ENCODE measurements at places on chromosomes 3 and 15.

DNA sequence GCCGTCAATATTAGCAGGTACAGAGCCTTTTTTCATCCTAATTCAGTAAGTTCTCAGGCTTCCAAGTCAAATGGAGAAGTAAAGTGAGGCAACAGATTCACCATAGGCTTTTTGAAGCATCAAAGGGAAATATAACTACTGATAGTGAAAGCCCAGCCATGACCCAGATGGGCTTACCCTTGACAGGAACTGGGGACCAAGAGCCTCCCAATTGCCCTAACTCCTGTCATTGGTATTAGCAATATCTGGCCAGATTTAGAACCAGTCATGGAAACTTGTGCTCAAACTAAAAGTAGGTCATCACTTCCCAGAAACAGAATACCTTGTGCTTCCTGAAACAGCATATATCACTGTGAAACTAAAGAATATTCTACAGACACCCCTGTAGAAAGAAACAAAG, 33.0 kb downstream of the NME9 start:
- no peaks in the 10 kb centered on the region for H3K27me3 ChIP-seq
- H3K36me3 ChIP-seq, result no peaks in the 10 kb centered on the region
- H3K4me1 ChIP-seq, result no peaks in the 10 kb centered on the region

GRCh38 chr3:106985721-106986120, 391.5 kb upstream of the CCDC54 start:
- no peaks in the 10 kb centered on the region for H3K36me3 ChIP-seq
- no peak overlapping the region for H3K4me3 ChIP-seq
- DNase-seq, result no peak
- no peaks in the 10 kb centered on the region for H3K4me1 ChIP-seq

- no peak overlapping the region for H3K4me3 ChIP-seq
- H3K36me3 ChIP-seq, result no peaks in the 10 kb centered on the region
- no peaks in the 10 kb centered on the region for H3K4me1 ChIP-seq
Observed at GRCh38 chr3:134729649-134730048, 65.4 kb upstream of the EPHB1 start.

DNA sequence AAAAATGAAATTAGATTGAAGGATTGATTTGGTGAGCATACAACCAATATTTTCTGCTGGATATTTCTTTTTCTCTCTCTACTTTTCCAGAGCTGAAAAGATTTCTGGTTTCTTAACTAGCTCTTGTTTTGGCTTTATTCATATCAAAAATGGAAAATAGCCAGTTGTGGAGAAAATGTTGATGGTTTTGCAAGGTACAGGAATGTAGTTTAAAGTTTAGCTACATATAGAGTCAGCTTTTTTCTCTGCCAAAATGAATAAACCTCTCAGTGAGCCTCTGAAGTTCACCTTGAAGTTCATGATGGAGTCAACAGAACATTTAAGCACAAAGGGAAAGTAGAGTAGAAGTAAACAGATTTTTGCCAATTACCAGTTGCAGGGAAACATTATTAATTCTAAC, 720.5 kb upstream of the ALCAM start:
- no peaks in the 10 kb centered on the region for H3K27me3 ChIP-seq
- H3K27ac ChIP-seq, result no peak overlapping the region
- H3K4me3 ChIP-seq, result no peak overlapping the region
- no peak for DNase-seq
- no peaks in the 10 kb centered on the region for H3K4me1 ChIP-seq
- H3K36me3 ChIP-seq, result no peaks in the 10 kb centered on the region

DNA sequence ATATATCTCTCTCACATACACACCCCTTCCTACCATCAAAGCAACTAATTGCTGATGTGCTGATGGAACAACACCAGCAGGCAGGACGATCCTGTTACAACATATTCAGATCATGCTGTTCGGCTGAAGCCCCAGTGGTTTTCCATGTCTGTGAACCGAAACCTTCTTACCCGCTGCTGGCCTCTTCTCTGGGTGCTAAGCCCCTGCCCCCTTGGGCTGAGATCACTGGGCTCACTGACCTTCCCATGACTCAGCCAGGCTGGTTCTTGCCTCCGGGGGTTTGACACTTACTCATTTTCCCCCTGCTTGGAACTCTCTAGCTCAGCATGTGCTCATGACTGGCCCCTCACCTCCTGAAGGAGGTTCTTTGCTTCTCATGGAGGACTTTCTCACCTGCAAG, 122.0 kb upstream of the RGMA start:
- H3K4me1 ChIP-seq, result no peaks in the 10 kb centered on the region
- DNase-seq, result no peak
- no peaks in the 10 kb centered on the region for H3K36me3 ChIP-seq
- 0 out of 2 replicates have a peak, but pooled peaks cover 2% of the 10 kb centered on the region for H3K27me3 ChIP-seq

DNA sequence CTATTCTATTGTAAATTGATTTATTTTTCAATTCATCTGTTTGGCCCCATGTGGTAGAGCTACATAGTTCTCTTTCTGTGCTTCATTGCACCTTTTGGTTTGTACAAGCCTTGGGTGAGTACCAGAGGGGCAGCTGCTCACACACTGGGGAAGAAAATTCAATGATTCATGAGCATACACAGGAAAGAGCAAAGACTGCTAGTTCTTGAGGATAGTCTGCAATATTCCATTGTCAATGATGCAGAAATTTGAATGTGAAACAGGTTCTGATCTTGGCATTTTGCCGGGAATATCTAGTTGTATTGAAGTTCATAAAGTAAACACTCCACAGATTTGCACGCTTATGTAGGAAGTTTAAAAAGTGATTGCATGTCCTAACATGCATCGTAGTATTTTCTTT, 304.6 kb downstream of the NAALADL2 start:
- H3K27me3 ChIP-seq, result no peaks in the 10 kb centered on the region
- DNase-seq, result no peak
- no peak overlapping the region for H3K4me3 ChIP-seq
- H3K27ac ChIP-seq, result no peak overlapping the region
- no peaks in the 10 kb centered on the region for H3K4me1 ChIP-seq
- no peaks in the 10 kb centered on the region for H3K36me3 ChIP-seq

DNA sequence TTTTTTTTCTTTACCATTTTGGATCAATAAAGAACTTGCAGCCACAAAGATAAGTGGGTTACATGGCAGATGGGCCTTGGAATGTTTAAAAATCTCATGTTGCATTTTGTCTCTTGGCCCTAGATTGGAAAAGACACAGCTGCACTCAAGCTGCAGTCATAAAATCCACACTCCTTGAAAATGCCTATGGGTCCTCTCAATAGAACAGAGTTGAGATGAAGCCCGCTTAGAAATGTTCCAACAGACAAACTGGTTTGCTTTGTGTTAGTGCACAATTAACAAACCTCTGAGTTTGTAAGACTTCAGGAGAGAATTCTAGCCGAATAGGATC, 401.2 kb upstream of the CDIN1 start:
- no peak for DNase-seq
- no peak overlapping the region for H3K4me3 ChIP-seq
- H3K4me1 ChIP-seq, result no peaks in the 10 kb centered on the region

DNA sequence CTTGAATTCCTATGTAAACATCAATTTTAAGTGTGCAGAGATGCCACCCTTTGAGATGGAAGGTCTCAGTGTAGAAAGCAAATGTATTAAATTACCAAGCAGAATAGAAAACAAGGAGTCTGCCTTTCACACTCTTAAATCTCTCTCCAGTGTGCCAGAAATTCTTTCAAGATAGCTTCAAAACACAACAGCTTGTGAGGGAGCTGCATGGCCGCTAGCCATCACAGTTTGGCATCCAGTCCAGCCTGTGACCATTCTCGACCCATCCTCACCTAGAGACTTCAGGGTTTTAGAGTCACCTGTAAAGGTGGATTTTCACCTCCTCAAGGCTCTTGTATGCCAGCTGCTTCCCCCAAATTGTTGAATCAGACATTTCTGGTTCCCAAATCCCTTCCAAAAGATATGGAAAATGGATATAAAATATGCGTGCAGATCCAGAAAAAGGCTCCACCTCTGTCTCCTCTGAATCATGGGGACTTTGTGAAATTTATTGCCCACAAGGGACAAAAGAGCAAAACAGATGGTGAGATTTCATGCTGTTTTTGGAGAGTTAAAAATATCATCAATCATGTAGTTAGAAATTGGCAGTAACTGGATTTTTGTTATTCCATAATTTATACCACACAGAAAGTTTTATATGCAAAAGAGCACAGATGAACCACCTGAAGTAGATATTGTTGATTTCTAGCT, 114.2 kb upstream of the THRB start:
- no peak overlapping the region for H3K4me3 ChIP-seq
- H3K36me3 ChIP-seq, result no peaks in the 10 kb centered on the region
- H3K27ac ChIP-seq, result no peak overlapping the region
- H3K4me1 ChIP-seq, result no peaks in the 10 kb centered on the region

- H3K4me3 ChIP-seq, result no peak within 1 kb of the TSS
- H3K27ac ChIP-seq, result no peak within 1 kb of the TSS
- H3K36me3 ChIP-seq, result no peaks in the 10 kb centered on the region
- no peaks in the 10 kb centered on the region for H3K27me3 ChIP-seq
Observed at GRCh38 chr3:159839561-159840379, 148.9 kb upstream of the IL12A start.

GRCh38 chr3:115853104-115853503, 229.8 kb downstream of the GAP43 start:
- no peak overlapping the region for H3K4me3 ChIP-seq
- no peaks in the 10 kb centered on the region for H3K4me1 ChIP-seq
- H3K27ac ChIP-seq, result no peak overlapping the region

DNA sequence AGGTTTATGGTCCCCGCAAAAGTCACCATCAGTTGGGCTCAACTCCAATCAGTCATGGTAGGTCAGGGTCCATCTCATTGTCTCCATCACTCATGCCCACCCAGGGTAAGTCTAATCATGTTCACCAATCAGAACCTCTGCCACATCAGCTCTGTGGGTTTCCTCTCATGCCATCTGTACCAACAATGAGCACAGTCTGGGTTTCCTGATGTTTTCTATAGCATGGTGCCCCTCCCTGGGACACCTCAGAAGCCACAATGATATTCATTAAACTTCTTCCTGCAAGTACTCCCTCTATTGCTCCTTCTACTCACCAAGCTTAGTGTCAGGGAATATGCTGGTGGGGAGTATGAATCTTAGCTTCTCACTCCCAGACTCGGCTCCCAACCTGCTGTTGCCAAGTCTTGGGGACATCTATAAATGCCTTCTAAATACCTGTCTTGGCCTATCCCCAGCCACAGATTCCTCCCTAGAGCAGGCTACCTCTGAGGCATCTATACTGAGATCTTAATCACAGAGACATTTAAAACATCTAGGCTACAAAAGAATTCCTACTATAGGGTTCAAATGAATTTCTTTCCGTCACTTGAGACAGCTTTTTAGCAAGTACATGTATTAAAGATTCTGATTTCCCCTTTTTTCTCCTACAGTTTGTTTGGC, 5.0 kb upstream of the CCR2 start:
- H3K36me3 ChIP-seq, result no peaks in the 10 kb centered on the region
- H3K27me3 ChIP-seq, result peaks cover 3% of the 10 kb centered on the region
- H3K4me3 ChIP-seq, result no peak overlapping the region

GRCh38 chr3:31896648-31897433, 84.2 kb downstream of the OSBPL10 start:
- no peaks in the 10 kb centered on the region for H3K36me3 ChIP-seq
- DNase-seq, result no peak
- peaks cover 13% of the 10 kb centered on the region for H3K4me1 ChIP-seq

DNA sequence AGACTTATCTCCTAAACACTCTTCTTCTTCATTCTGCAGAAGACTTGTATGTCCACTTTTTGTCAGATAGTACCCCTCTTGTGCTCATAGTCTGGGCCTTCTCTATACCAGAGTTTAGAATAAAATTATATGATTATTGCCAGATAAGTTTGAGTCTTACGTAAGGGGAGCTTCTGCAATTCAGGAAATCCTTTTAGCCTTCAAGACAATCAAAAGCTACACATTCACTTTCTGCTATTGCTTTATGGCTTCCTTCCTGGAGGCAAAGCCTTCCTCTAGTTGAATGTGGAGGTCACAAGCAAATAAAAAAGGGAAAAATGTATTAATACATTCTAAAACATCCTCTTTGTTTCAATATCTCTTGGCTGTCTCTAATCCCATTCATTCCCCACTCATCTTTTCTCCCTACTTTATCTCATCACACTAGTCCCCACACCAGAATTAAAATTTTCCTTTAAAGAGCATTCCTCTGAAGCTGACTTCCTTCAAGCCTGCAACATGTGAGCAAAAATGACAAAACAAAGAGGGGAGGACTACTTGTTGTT, 186.8 kb downstream of the CPNE4 start:
- no peak for DNase-seq
- no peak overlapping the region for H3K27ac ChIP-seq
- H3K4me3 ChIP-seq, result no peak overlapping the region
- no peaks in the 10 kb centered on the region for H3K4me1 ChIP-seq
- H3K27me3 ChIP-seq, result no peaks in the 10 kb centered on the region

GRCh38 chr3:53845103-53845880, 927 bp downstream of the CHDH start:
- H3K27ac ChIP-seq, result peak overlapping the region; percentile 88
- H3K4me3 ChIP-seq, result peak overlapping the region; percentile 73
- DNase-seq, result no peak
- H3K36me3 ChIP-seq, result no peaks in the 10 kb centered on the region
- H3K27me3 ChIP-seq, result no peaks in the 10 kb centered on the region
- H3K4me1 ChIP-seq, result peaks cover 51% of the 10 kb centered on the region

DNA sequence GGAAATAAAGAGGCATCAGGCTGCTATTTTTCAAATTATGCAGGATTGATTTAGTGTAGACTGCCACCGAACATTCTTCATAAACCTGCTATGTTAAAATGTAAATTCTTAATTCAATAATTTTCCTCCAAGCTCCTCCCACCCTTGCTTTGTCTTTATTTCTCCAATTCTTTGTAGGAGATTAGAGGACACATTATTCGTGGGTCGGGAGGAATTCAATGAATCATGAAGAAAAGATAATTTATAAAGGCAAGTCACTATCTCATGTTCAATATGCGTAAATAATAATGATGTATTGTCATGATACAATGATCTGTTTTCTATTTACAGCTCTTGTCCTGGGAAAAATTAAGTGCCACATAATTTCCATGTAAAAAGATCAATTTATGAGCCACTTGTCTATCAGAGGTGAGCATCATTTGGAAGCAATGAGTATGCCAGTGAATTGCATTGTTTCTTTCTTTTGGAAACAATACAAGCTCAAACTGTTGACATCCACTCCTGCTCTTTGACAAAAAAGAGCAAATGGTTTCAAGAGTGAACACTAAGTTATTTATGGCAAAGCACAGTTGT, 148.0 kb upstream of the MITF start:
- no peak overlapping the region for H3K27ac ChIP-seq
- no peaks in the 10 kb centered on the region for H3K4me1 ChIP-seq
- no peaks in the 10 kb centered on the region for H3K27me3 ChIP-seq
- no peaks in the 10 kb centered on the region for H3K36me3 ChIP-seq

DNA sequence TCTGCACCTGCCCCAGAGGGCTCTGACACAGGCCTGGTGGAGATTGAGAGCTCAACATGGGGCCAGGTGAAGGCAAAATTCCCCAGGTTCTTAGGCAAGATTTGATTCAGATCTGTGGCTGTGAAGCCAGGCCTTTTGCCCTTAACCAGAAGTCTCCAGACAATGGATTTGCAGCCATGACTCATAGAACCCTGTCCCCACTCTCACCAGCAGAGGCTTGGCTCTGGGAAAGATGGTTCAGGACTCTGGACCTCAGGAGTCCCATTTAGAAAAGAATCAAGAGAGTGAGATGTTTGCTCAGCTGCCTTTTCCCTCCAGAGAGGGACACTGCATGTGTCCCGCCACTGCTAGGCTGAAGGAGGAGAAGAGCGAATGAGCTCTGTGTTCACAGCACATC, 361.4 kb upstream of the ICE2 start:
- no peak for DNase-seq
- no peak overlapping the region for H3K27ac ChIP-seq
- no peak overlapping the region for H3K4me3 ChIP-seq
- H3K4me1 ChIP-seq, result no peaks in the 10 kb centered on the region
- H3K27me3 ChIP-seq, result 0 out of 2 replicates have a peak, but pooled peaks cover 3% of the 10 kb centered on the region
- H3K36me3 ChIP-seq, result no peaks in the 10 kb centered on the region
